NCI-H187 treated with DMSO at 0.1 percent for 48 hours (cell line): ENCODE measurements at places on chromosomes 2 and 18.

DNA sequence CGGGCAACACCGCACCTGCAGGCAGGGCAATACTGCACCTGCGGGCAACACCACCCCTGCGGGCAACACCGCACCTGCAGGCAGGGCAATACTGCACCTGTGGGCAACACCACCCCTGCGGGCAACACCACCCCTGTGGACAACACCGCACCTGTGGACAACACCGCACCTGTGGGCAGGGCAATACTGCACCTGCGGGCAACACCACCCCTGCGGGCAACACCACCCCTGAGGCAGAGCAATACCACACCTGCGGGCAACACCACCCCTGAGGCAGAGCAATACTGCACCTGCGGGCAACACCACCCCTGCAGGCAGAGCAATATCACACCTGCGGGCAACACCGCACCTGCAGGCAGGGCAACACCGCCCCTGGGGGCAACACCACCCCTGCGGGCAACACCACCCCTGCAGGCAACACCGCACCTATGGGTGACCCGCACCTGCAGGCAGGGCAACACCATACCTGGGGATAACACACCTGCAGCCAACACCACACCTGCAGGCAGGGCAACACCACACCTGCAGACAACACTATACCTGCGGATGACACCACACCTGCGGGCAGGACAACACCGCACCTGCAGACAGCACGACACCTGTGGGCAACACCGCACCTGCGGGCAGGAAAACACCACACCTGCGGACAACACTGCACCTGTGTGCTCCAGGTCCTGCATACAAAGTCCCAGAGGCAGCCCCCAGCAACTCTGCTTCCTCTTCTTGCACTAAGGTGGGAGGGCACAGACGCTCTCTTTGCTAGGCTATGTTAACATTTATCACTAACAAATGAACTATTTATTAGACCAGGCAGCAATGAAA lies 57.7 kb downstream of the EIPR1 start:
- no peak for DNase-seq

DNA sequence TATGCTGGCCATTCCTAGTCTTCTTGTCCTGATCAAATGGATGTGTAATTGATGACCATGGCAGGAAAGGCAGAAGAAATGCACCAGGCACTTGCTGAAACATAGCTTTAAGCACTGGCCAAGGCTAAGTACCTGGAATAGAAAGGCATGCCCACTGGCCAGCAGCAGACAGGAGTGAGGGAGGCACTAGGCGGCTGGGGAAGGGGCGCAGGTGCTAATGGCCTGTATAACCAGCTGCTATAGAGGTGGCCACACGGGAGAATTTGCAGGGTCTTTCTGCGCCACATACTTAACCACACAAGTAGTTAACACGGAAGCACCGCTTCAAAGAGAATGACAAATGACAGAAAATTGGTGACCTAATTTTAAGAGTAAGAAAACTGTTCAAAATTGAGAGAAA lies 66.3 kb upstream of the CHRNA1 start:
- DNase-seq = no peak

DNA sequence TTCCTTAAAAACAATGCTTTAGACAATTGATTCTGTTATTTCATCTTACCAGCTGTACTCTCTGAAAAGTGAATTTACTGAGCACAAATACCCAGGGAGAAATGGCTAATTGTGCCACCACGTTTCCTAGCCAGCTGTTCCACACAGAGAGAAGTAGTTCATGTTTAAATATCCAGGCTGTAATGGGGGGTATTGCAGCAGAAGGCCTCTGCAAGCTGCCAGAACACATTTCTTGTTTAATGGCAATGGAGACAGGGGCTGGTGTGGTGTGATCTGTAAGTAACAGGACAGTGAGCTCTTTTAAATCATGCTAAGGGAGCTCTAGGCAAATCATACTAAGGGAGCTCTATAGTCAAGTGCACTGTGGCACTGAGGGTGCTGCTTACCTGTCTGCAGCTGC lies 809.2 kb downstream of the CNTNAP5 start:
- no peak for DNase-seq

- DNase-seq = no peak
Observed at GRCh38 chr18:74217476-74218143, 69.3 kb downstream of the TIMM21 start.

- DNase-seq = no peak
Observed at GRCh38 chr2:237488901-237489860, 2.1 kb downstream of the MLPH start.

DNA sequence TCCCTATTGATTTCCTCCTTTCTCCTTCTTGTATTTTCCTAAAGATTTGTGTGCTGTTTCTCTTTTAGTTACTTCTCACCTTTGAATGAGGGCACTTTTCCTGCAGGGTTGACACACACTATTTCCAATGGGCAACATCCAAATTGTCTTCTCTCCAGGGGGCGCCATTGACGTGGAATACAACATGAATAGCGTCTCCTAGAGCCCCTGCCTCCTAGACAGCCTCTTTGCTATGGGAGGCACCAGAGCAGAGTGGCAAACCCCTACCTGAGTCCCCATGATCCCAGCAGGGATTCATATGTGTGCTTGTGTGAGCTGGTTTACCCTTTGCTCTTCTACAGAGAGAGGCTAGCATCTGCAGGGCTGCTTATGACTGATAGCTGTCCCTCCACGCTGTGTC lies 61.3 kb upstream of the ITSN2 start:
- DNase-seq = no peak

DNA sequence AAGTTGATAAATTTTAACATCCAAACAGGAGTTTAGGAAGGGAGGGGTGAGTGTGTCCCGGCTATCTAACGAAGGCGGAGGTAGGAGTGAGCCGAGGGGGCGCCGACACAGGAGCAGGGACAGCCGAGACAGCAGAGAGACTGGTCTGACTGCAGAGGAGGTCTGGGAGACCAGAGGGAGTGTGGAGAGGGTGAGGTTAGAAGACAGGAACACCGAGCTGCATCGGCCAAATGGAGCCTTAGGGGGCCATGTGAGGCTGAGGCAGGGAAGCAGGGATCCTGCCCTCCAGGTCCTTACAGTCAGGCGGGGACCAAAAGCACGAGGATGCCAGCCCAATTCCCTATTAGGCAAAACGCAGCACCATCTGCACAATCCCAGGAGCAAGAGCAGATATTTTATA lies 67.0 kb downstream of the SFXN5 start:
- no peak for DNase-seq

- no peak for DNase-seq
Observed at GRCh38 chr2:176088048-176088936, 4.2 kb upstream of the HOXD13 start.

DNA sequence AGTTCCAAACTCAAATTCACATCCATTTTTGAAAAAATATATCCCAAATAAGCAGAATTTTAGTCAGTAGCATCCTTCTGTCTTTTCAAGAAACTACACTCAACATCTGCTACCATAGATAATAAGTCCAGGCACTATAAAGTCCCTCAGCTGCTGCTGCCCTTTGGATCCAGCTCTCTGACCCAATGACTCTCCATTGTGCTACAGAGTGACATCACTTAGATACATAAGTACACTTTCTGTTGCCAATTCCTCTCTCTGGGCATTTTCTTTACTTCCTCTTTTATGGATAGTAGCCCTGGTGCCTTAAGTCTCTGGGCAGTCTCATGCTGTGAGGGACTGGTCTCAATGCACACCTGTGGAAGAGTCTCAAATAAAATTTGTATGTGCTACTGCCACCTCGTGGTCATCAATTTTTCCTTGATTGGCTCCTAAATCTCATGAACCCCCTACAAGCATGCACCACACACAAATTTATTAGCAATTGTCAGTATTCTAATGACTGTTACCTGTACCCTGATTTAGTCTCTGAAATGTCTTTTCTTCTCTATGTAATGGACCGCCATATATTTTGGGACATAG lies 219.2 kb downstream of the LRP1B start:
- DNase-seq = no peak

DNA sequence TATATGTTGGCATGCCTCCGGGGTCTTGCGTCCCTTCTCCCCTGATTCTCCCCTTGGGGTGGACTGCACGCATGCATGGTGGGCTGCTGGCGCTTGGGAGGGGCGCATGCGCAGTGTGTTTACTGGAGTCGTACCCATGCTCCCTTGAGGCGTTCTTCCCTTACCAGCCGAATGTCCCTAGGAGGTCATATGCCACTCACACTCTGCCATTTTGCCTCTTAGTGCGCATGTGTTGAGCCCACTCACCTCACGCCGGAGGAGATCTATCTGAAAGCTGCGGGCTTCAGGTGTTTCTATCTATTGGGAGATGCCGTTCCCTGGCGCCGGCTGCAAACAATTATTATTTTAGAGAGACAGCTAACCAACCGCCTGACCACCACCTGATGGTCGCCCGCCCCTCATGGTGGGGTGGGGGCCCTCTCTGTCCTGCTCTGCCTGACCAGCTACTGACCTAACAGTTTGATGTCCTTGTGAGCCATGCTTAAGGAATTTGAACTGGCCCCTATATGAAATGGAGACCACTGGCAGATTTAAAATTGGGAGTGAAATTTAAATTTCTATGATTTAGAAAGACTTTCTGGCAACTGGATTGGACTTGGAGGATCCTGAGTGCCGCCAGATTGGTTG lies 179.6 kb downstream of the RNF144A start:
- DNase-seq = no peak

- no peak for DNase-seq
Observed at GRCh38 chr2:159230145-159230877, 56.2 kb downstream of the WDSUB1 start.

- no peak for DNase-seq
Observed at GRCh38 chr18:79516441-79516931, 120.8 kb downstream of the NFATC1 start.

DNA sequence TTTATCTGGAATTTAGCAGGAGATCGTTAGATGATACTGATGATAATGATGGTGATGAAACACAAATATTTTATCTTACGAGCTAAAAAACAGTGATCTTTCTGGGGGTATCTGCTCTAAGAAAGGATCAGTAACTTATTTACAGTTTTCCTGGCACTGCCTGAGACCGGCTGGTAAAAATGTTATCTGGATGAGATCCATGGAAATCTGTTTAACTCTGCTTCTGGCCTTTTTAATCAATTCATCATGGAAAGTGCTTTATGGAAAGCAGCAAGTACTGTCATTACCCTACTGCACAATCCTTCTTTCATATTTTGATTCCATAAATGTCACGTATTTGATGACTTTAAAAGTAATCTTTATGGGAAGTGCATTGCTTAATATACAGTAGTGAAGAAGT lies 612.7 kb upstream of the GCFC2 start:
- no peak for DNase-seq

- peak; percentile 78 for DNase-seq
Observed at GRCh38 chr2:960061-960736, 9.6 kb downstream of the SNTG2 start.

- peak; percentile 18 for DNase-seq
Observed at GRCh38 chr18:12741351-12741750, 38.5 kb downstream of the PSMG2 start.

DNA sequence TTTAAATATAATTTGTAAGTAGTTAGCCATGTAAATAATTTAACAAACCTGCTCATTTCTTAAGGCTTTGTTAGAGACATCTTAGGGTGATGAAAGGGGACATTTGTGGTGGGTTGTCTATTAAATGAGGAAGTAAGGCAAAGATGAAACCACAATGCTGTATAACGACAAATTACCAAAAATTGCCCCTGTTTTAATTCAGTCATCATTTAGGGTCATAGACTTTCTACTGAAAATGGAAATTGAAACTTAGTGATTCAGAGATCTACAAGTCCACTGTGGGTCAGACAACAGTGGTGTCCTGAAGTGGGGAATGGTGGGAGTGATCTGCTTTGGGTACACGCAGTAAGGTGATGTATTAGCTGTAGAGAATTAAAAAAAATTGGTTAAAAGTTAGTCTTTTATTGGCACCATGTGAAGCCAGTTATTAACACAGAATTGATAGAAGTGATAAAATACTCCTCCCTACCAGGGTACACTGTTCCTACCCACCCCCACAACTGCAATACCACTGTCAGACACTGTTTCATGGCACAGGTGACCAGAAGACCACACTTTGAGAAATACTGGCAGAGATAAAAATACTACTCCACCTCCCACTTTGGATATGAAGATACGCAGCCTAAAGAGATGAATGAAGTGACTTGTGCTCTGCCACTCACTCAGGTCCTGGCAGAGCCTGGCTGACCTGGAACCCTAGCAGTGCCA lies 13.4 kb downstream of the CERS6 start:
- DNase-seq = no peak

GRCh38 chr2:2698182-2699120 lies 367.4 kb upstream of the MYT1L start:
- peak; percentile 19 for DNase-seq

GRCh38 chr2:37085731-37086147 lies 1.4 kb downstream of the GPATCH11 start:
- DNase-seq = no peak

GRCh38 chr2:202278036-202278760 lies 12.6 kb downstream of the NOP58 start:
- no peak for DNase-seq

DNA sequence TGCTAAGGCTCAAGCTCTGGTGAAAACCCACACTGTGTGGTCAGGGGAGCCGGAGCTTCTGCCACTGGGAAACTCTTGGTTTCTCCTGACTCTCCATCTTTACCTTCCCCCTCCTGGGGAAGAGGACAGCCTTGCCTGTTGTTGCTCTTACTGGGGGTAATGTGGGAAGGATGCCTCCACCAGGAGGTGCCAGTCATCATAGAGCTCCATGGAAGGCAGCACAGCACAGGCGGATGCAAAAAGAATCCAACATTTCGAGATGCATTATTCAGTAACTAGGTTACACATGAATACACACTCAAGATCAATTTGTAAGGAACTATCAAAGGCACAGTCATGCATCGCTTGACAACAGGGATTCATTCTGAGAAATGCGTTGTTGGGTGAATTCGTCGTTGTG lies 322.6 kb downstream of the AFF3 start:
- DNase-seq = peak; percentile 61

DNA sequence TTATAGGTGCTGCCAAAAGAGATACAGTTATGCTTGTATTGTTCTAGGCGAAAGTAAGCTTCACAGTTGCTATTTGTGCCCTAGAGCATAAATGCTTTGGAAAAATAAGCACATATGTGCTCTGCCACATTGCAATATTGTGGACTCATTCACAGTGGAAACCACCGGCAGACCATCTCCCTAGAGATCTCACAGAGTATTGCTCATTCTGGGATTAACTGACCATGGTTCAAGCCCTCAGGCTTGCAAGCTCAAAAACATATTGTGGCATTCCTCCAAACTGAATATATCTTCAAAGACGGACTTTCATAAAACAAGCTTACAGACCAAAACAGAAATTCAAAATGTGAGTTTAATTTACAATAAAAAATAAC lies 158.2 kb upstream of the CCDC150 start:
- no peak for DNase-seq

DNA sequence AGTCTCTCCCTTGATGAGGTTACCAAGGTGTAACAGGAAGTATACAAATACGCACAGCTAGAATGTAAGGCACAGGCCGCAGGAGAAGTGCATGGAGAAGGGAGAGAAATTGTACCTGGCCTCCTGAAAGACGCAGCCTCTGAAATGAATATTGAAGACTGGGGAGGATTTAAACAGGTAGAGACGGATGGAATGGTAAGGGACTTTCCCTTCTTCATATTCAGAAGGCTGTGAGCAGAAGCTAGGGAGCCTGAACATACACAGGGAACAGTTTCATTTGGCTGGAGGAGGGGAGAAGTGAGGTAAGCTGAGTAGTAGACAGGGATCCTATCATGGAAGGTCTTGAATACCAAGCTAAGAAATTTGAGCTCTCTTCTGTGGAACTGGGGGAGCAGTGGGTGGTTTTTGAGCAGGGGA lies 112.7 kb downstream of the ANKRD44 start:
- no peak for DNase-seq
